Hematopoietic multipotent progenitor cell treated with erythropoietin and hydrocortisone succinate and interleukin-3 and kit ligand, for 4 days (in vitro differentiated cells): ENCODE measurements at places on chromosomes 6 and 20.
A peak's percentile ranks its signal among the peaks of the same experiment; 100 is the strongest.

GRCh38 chr6:75926293-75927168 lies 145.9 kb downstream of the IMPG1 start:
- no peak for DNase-seq

DNA sequence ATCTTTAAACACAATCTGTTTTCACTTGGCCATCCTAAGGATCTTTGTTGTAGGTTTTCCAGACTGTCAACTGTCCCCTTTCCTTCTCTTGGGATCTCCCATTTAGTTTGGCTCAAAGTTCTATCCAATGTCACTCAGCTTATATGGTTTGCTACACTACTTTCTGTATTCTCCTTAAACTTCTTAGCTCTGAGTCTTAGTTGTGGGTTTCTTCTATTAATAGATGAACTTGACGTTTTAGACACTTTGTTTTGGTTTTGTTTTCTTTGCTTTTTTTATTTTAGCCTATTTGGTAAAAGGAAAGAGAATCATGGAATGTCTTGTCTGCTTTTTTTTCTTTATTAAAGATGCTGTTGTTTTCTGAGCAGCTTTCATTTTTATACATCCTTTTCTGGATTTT lies 11.4 kb downstream of the RMND1 start:
- no peak for DNase-seq

DNA sequence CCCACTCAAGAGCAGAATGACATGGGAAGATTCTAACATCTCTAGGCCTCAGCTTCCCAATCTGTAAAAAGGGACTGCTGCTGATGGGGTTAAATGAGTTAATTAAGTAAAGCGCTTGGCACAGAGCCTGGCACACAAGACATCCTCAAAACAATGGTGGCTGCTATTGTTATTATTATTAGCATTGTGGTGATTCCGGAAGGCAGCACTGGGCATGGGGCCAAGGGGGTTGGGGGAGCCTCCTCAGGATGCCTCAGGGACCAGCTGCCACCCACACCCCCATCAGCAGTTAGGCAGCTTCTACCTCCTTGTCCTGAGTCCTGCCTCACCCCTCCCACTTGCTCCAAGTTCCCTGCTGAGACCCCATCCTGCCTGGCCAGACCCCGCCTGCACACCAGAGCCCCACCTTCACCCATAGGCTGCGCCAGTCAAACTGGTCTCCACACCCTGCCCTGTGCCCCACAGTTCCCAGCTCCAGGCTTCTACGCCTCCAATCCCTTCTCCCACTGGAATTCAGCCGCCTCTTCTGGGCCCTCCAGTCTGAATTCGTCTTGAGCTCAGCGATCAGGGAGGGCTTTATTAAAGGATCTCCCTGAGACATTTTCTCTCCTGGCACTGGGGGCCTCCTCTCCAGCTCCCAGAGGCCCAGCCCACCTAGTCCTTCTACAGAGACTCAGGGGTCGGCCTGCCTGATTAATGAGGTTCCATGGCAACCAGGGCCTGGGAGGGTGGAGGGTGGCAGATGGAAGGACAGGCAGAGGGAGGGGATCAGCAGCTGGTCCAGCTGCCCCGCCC lies 1.5 kb downstream of the E2F1 start:
- DNase-seq: peak; percentile 35

DNA sequence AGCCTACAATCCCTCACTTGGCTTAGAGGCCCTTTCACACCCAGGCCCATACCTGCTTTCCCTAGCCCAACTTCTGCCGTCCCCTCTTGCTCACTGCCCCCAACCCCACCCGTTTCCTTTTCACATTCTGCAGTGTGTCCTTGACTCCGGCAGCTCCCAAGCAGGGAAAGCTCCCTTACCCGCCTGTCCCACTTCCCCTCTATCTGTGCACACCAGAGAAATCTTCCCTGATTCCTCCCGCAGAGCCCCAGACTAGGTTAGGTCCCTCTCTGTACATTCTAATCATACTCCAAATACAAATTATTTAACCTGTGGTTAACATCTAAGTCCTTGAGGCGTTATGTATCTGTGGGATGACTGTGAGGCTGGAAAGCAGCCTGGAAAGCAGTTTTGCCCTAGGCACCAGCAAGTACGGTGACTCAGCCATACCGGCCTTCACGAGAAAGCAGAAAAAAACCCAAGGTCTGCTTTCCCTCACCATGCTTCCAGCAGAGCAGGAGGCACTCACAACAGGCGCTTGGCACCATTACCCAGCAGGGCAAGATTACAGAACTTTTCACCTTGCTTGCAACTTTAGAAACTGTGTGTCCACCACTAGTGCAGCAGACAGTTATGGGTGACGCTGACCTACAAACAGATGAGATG lies 22.3 kb downstream of the ELOVL5 start:
- DNase-seq: peak; percentile 48

- DNase-seq: no peak
Measured at GRCh38 chr6:143634486-143634885, 43.3 kb upstream of the PHACTR2 start.

GRCh38 chr6:105619971-105620741 lies 217.3 kb upstream of the PREP start:
- DNase-seq: no peak

GRCh38 chr6:112480553-112480952 lies 133.4 kb downstream of the RFPL4B start:
- no peak for DNase-seq

DNA sequence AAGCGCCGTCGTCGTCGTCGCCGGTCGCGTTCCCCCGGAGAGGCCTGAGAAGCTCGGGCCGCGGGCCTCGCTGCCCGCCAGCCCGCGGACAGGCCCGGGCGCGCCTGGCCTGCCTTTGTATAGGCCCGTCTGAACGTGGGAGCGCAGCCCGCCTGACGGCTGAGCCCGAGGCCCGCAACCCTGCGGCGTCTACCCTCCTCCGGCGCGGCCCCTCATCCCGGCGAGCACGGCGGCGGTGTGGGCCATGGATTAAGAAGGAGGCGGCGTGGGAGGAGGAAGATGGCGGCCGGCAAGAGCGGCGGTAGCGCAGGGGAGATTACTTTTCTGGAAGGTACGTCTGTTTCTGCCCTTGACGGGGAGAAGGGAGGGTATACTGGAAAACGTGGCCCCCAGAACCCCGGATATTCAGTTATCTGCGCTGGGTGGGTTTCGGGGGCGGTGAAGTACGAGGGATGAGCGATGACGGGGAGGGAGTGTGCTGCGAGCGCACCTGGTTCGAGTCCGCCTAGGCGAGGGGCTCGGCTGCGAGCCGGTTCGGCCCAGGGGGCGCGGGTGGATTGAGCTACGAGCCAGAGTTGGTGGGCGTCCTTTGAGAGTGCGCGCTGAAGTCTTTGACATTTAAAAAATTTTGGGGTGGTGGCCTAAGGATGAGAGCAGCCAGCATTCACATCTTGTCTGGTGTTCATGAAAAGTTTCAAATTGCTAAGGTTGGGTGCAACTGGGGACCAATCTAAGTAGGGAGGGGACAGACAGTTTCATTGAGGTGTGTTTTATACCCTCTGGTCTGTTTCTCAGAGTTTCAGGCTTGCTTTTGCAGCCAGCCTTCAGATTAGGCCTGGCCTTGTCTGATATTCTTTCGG lies 796 bp downstream of the SENP6 start:
- DNase-seq: peak; percentile 62

DNA sequence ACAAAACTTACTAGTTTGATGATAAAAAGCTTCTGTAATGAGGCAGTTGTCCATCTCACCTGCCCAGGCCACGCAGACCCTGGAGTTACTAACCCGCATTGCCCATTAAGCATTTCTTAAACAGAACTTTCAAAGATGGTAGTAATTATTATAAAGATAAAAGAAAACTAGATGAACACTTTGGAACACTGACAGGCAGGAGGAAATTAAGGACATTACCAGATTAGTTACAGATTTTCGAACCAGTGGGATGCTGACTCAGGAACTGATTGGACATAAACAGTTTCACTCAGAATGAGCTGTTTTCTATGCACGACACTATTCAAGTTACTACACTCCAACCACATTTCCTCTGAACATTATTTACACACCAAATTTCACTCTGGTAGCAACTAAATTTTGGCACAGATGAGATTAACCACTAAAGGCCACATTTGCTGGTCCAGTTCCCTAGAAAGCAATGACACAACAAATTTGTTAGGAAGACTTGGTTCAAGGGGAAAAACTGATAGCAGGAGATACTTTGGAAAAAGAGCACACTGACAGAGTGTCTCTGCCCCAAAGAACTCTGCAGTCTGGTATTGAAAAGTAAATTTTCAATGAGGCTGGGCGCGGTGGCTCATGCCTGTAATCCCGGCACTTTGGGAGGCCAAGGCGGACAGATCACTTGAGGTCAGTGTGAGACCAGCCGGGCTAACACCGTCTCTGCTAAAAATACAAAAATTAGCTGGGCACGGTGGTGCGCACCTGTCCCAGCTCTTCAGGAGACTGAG lies 3.0 kb downstream of the ROMO1 start:
- no peak for DNase-seq

- peak; percentile 70 for DNase-seq
Measured at GRCh38 chr6:159499034-159499433, 194.0 kb downstream of the SOD2 start.

DNA sequence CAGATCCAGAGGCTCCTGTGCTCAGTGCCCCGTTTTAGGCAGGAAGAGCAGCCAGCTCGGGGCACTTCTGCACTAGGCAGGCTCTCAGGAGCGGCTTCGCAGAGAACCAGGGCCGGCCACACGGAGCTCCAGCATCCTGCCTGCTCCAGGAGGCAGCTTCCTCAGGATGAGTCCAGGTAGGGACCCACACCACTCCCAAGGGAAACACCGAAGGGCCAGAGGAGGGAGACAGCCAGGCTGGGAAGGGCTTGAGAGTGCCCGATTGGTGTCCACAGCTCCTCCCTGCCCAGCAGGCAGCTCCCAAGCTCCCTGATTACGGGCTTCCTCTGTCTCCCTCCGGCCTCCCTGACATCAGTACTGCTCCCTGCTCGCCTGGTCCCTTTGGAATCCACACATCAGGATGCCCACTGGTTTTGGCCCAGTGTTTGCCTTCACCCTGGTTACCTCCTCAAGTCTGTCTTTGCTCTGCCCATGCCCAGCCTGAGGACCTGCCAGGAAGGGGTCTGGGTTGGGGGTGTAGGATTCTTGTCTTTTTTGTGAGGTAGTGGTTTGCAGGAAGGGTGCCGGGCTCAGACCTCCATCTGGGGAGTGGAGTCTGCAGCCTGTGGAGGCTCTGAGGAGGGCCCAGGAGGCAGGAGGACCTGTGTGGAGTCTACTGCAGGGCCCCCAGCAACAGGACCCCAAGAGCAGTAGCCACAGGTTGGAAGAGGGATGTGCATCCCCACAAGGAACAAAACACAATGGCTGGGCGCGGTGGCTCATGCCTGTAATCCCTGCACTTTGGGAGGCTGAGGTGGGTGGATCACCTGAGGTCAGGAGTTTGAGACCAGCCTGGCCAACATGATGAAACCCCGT lies 11.2 kb upstream of the PYGB start:
- no peak for DNase-seq
